ENCODE measurements at places on chromosomes 7 and 10.

- DNase-seq = no peak
These were observed 43.5 kb downstream of the MCU start for GRCh38 chr10:72735288-72735936.

GRCh38 chr10:114728325-114728724, 70.2 kb upstream of the ABLIM1 start:
- DNase-seq = no peak

DNA sequence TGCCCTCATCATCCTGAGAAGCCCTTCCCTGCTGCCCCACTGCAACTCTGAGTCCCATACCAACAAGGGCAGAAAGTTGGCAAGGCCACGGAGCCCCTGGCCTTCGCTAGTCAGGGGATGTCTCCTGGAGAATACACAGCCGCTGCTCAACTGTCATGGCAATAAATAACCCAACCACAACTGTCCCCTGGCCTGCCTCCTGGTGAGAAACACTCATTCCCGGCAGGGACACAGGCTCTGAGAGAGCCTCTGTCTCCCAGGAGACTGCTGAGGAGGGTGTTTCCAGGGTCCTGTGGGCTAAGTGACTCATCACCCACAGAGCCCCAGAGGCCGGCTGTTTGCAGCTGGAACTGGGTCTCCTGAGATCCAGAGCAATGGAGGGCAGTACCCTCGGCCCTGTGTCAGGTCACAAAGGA, 354.1 kb downstream of the TNS3 start:
- DNase-seq = no peak

GRCh38 chr7:25839084-25839769, 312.8 kb upstream of the NFE2L3 start:
- no peak for DNase-seq

GRCh38 chr10:132502544-132503300, 34.9 kb upstream of the INPP5A start:
- no peak for DNase-seq

DNA sequence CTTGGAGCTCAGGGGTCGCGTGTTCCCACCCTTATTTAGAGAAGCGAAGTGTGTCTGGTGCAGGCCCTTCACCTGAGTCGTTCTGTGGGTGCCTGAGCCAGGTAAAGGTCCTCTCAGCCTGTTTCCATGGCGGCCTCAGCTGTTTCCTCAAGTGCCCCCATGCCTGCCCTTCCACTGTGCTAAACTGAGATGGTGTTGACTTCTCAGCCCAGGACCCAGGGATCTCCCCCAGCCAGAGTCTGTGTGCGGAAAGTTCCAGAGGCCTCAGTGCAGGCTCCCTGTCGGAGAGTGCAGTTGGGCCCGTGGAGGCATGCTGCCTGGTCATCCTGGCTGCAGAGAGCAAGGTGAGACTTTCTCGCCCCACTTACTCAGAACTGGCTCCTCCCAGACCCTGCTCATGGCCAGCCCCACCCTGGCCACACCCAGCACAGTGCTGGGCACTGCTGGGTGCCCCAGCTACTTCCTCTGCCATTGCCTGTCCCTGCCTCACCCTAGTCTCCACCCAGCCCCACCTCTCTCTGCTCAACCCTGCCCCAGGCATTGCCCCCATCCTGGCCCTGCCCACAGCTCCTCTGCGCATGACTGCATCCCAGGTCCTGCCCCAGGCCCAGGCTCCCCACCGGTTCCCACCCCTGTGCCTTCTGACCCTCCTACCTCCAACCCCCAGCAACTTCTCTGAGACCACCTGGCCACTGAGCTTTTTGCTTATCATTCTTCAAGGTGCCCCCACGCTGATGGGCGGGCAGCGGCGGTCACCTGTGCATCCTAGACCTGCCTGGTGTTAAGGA, 20.3 kb downstream of the NACAD start:
- no peak for DNase-seq

DNA sequence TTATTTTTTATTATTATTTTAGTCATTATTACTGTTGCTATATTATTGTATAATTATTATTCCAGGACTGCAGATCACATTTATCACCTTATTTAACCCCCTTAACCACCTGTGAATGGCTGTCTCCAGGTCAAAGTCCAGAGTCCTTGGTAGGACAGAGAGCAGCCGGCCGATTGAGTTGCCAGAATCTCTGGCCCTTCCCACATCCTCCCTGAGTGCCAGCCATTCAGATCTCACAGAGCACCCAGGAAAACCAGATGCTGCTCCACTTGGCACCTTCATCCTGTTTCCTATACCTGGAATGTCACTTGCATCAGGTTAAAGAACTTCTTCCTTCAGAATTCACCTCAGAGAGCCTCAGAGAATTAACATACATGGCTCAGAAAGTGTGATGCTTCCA, 101.1 kb downstream of the ELAPOR2 start:
- no peak for DNase-seq

DNA sequence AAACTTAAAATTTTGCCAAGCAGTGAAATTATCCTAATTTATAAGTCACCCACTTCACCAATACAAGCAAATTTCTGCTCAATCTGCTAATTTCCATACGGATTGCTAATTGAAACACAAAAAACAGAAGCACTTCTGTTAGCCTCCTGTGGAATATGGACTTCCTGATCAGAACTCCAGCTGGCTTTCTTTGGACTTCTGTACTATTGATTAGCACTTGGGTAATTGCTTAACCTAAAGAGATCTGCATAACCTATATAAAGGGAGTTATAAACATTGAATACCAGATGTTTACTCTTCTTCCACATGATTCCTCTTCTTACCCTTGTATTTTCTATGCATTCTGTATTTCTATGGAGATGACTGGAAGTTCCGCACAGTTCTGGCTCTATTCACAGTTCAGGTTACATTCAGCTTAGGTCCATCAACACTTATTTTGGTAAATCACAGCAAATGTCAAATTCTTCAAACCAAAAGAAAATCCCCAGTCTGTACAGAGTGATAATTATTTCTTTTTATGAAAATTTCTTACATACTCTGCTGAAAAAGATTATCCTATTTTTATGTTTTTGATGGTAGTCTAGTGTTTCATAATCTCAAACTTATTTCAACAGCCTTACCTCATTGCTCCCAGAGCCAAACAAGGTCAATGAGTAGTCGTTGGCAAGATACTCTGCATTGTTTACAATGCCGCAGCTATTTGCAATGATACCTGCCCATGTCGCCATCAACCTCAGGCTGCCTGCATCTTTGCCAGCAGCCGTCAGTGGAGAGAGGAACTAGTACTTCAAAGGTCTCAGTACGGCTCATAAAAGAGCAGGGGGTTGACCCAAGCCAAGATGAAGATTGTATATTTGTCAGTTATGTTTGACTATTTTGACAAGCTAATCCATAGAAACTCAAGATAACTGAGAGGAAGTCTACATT, 225.6 kb downstream of the AHR start:
- DNase-seq = no peak

DNA sequence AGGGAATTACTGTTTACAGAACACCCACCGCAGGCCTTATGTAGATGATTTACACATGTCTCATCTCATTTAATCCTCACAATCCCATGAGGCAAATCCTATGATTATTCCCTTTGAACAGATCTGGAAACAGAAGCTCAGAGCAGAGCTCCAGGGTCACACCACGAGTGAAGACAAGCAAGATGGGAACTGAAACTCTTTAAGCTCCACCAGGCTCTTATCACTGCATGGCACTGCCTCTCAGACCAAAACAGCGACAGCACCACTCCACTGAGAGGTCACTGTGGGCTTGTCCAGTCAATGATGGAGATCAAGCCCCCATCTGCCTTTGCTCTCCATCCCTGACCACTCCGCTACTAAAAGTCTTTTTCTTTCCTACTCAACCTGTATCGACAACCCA, 5.9 kb downstream of the GRID1 start:
- no peak for DNase-seq

DNA sequence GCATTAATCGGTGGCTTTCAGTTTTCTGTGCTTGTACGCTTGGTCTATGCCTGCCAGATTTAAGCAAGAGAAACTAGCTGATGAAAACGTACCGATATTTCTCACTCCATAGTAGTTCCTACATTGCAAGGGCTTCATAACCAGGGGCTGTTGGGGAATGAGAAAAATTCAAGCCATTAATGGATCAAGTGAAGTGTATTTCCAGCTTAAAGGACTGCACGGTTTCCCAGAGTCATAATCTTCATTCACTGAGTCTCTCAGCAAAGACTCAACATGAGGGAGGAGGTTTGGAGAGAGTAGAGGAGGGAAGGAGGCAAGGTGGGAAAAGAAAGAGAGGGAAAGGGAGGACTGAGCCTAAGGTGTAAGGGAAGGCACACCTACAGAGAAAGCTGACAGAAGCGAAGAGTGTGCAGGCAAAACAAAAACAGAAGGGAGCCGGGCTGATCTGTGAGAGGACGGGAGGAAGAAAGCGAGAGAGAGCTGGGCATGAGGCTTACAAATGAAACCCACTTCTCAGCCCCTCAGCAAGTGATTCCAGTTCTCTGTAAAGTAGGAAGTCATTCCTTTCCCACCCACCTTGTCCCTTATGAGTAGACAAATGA, 625 bp downstream of the GIMAP2 start:
- no peak for DNase-seq
